Fibroblast of skin of right quadriceps (primary cell): ENCODE measurements at places on chromosomes 6 and 20.

DNA sequence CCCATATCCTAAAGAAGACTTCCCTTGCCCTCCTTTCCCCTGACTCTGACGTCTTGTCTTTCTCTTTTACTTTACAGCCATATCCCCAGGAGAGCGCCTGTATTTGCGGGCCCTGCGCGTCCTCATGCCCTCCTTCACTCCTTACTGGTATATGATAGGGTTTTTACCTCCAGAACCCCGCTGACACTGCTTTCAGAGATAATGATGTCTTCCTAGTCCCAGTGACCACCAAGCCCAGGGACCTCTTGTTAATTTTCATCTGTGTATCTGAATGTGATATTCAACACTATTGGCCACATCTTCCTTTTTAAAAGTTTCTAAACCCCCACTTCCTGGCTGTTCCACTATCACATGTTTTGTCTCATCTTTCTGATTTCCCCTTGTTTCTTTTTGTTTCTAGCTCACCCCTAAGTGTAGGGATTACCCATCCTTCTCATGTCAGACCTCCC, 102.0 kb downstream of the HIVEP1 start:
- no peak for DNase-seq

GRCh38 chr6:160917572-160917971, 74.0 kb upstream of the MAP3K4 start:
- no peak for DNase-seq

- no peak for DNase-seq
Observed at GRCh38 chr6:3542032-3542640, 85.3 kb upstream of the SLC22A23 start.

DNA sequence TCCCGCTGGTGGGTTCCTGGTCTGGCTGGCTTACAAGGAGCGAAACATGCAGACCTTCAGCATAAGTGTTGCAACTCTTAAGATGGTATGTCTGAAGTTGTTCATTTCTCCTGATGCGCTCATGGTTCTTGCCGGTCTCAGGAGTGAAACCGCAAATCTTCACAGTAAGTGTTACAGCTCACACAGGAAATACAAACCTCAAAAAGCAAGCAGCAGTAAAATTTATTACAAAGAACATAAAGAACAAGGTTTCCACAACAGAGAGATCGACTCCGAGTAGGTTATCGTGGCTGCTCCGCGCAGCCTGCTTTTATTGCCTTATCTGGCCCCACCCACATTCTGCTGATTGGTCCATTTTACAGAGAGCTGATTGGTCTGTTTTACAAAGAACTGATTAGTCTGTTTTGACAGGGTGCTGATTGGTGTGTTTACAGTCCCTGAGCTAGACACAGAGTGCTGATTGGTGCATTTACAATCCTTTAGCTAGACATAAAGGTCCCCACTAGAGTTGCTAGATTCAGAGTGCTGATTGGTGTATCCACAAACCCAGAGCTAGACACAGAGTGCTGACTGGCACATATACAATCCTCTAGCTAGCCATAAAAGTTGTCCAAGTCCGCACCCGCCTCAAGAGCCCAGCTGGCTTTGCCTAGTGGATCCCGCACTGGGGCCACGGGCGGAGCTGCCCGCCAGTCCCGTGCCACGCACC, 39.2 kb downstream of the TRIM27 start:
- no peak for DNase-seq

GRCh38 chr6:38020593-38020992, 201.1 kb downstream of the ZFAND3 start:
- DNase-seq: no peak

DNA sequence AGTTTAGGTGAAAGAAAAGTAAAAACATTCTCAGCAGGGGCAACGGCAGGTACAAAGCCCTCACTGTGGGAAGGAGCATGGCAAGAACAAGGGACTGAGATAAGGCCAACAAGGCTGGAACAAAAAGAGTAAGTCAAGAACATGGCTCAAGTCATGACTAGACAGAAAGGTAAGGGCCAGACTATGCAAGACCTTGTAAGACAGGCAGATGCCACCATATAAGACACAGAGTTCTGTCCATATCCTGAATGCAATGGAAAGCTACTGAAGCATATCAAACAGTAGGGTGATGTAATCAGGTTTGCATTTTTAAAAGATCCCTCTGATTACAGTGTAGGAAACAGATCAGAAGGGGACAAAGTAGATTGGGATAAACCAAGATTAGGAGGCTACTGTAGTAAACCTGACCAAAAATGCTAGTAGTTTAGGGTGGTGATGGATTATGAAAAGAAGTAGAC, 5.5 kb downstream of the REV3L start:
- no peak for DNase-seq

DNA sequence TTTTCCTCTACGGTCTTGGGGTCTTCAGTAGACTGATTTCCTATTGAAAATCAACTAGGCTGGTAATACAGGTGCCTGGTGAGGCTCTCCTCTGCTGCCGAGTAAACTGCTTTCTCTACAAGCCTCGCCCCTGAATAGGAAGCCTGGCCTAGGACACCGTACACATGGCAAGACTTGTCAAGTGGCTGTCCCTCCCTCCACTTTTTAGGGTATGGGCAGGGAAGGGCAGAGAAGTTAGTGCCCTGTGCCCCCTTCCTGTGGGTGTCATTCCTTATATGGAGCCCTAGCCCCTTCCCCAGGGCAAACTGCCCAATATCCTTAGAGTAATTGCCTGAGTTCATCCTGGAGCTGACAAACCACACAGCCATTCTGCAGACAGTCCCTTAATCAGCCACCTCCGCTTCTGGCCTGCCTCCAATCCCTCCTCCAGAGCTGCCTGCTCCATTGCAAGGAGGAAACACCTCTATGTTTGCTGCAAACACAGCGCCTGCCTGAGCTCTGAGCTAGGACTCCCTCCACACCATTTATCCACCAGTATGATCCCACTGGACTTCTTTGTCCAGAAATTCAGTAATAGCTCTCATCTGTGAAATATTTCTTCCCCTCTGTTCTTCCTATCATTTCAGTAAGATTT, 93.1 kb downstream of the CHD6 start:
- DNase-seq: peak; percentile 52

DNA sequence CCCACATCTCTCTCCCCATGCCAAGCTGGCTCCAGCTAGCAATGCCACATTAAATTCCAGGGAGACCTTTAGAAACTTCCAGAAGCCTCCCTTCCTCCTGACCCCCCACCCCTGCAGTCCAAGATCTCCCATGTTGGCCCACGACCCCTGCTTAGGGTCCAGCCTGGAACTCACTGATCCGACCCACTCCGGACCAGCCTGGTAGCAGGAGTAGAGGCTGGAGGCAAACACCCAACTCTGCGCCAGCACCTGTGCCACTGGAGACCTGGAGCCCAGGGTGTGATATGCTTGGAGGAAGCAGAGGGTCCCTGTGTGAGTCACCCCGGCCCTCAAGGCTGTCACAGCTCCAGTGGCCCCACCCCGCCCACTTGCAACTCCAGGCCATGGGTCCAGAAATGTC, 3.3 kb upstream of the ULBP1 start:
- no peak for DNase-seq

- DNase-seq: peak; percentile 67
Observed at GRCh38 chr6:84774157-84774984, 10.0 kb upstream of the TBX18 start.

- DNase-seq: no peak
Observed at GRCh38 chr6:170355661-170356060, 49.1 kb downstream of the FAM120B start.

GRCh38 chr6:13469693-13470092, 17.7 kb downstream of the GFOD1 start:
- peak; percentile 30 for DNase-seq

DNA sequence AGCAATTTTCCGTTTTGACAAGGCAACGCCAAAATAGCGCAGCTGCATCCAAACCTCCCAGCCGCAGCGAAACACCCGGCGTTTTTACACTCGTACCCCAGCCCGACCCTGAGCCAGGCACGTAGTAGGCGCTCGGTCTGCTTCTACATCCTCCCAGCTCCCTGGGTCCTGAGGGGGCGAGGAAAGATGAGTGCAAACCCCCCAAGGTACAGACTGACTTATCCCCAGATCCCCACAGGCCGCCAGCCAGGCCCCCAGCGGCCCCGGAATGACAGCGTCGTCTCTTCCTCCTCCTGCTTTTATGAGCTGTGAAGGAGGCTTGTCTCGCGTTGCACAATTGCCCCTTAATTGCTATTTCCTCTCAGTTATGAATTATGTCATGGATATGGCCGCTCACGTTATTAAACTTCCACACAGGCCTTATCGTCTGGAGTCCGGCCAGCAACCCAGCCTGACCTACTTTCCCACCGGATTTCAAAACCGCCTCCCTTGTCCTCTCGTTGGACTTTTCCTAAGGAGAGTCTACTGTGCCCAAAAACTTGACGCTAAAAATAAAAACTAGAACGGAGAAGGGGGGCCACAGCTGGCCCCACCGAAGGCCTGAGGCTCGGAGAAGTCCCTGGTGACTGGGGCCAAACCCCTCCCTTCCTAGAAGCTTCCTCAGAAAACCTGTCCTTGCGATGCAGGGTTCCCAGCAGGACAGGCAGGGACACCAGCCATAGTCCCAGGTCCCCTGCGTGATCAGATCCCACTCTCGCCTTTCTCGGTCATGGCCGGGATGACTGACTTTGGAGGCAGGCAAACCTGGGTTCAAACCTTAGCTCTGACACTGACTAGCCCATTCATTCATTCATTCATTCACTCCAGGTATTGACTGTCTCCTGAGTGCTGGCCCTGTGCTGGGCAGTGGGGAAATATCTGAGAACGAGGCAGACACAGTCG, 130.9 kb upstream of the PTPN1 start:
- peak; percentile 93 for DNase-seq

DNA sequence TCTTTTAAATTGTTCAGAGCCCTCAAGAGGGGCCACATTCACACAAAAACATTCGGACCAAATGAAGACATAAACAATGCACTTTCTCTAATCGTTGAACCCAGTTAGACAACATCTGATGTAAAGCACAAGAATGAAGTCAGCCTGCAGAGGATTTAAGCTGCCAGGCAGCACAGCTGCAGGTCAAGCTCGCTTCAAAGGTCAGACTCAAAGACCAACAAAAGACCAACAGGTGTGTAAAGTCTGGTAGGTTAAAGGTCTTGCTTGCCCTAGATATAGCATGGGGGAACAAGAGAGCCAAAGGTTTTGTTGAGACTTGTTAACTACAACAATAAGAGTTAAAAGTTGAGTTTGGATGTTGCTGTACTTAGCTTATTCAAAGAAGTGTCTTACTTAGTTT, 26.7 kb upstream of the MYLIP start:
- DNase-seq: no peak

DNA sequence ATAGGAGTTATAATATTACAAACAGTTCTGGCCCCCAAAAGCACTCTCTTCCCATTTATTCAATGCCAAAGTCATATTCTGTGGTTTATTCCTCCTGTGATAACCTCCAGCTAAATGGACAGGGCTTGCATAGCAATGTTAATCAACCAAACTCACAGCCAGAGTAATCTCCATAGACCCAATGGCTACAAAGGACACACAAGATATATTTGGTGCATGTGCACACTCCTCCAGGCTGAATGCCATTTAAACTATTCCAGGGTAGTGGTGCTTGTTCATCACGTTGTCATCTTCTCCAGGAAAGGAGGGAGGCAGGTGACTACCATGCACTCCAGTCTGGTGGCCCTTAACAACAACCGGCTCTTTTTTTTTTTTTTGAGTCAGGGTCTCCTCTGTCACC, 56.8 kb downstream of the B3GAT2 start:
- no peak for DNase-seq

- DNase-seq: no peak
Observed at GRCh38 chr6:84172080-84172479, 55.4 kb downstream of the CEP162 start.

DNA sequence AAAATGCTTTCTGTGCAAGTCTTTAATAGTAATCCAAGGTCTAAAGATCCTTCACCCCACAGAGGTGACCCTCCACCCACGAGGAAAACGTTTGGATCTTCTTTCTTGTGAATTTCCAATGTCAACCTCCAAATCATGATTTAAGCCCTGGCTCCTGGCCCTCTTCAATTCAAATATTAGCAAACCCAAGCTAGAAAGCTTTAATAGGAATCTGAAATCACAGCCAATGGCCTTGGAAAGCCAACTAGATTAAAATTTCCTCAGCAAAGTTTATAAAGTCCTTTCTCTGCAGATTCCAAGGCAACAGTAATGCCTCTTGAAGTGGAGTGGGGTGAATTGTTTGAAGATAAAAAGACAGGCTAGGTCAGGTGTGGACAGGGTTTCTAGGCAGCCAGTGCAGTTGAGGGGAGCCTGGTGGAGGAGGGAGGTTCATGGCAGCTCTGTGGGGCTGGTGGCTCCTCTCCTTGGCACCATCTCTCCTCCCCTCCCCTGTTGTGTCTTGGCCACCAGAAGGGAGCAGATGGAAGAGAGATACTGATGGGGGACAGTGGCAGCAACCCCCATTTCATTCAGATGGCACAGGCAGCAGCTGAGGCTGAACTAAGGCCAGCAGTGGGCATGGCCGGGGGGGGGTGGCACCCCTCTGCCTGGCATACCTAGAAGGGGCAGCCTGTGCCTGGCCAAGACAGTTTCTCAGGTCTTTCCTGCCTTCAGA, 12.0 kb upstream of the UQCC2 start:
- no peak for DNase-seq

- no peak for DNase-seq
Observed at GRCh38 chr6:35895560-35895959, 25.3 kb downstream of the SRPK1 start.

DNA sequence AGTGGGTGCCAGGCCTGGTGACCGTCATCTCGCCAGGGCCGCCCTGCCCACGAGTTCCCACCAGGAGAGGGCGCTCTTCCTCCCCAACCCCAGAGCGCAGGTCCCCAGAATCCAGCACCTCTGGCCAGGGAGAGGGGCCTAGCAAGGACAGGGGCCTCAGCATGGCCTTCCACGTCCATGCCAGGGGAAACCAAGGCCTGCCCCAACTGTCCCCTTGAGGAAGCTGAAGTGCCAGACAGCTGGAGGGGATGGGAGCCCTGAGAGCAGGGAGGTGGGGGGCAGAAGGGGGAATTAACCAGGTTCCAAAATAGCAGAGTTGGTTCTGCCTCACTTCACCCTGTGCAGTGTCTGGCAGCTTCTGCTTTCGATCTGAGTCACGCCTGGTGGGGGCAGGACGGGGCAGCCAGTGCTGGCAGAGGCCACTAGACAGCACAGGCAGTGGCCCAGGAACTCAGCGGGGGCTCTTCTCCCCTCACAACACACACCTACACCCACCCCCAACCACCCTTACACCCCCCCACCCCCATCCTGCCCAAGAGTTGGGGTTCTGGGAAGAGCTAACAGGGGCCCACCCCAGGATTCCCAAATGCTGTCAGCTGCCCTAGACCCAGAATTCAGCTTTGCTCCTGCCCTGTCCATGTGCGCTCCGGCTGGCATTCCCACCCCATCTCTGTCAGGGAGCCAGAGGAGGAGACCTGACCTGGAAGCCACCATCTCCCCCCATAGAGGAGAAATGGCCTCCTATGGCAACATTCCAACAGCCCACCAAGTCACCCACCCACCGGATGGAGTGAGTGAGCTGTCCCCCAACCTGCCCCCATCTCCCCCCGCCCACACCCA, 29.2 kb downstream of the TFEB start:
- peak; percentile 56 for DNase-seq
